Nephron progenitor cell (in vitro differentiated cells): ENCODE measurements at places on chromosomes 5 and 9.

- DNase-seq: no peak
These were observed 445.3 kb downstream of the DMRT2 start for GRCh38 chr9:1495282-1496030.

GRCh38 chr5:61748121-61748520, 416.1 kb downstream of the ZSWIM6 start:
- DNase-seq: no peak

DNA sequence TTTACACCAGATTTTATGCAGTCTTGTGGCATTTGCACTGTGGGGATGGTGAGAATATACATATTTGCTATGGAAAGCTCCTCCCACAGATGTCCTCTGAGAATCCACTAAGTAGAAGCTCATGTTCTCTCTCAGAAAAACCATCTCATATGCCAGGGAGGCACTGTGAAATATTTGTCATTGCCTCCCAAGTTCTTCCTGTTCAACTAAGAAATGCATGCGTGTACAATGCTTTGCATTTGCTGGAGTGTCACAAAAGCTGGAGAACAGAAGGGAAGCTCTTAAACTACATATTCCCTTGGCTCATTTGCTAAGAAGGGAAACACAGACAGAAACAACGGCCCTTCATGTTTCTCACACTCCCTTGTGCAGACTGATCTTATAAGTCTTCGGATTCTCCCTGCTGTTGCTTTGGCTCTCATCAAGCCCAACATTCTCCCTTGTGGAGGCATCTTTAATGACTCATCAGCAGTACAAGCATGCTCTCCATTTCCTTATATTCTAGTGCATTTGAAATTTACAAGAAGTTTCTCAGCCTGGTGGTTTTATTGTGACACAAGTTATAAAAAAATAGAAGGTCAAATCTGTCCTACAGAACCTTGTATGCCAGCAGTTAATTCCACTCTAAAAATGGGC, 220.6 kb downstream of the TRIM36 start:
- no peak for DNase-seq

DNA sequence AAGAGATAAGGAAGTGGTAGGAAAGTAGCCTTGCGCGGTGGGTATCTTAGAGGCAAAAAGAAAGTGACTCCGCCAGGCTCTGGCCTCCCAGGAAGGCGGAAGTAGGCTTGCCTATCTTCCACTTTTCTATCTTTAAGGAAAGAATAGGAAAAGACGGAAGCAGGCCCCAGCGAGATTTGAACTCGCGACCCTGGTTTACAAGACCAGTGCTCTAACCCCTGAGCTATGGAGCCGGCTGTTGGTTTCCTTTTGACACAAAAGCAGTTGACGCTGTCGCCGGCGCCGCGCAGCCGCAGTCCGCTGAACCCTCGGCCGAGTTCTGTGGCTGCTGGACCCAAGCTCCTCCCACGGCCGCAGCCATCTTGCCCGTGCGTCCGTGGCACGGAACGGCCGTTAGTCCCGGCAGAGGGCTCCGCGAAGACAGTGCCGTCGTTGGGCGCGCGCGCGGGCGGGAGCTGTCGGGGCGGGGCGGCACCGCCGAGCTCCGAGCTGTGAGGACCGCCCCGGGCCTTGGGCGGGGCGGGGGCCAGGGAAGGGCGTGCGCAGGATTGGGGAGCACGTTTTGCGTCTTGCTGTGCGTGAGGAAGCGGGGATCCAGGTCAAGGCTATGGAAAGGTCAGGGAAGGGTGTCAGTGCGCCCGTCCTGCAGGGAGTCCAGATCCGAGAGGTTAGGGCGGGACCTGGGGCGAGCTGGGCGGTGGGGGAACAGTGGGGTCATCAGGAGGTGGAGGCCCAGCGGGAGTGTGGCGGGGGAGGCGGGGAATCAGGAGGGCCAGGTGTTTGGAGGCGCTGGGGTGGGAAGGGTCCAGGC, 13.3 kb downstream of the TRIM7 start:
- DNase-seq: peak; percentile 97

GRCh38 chr5:35188031-35188457, 42.2 kb downstream of the PRLR start:
- DNase-seq: no peak

DNA sequence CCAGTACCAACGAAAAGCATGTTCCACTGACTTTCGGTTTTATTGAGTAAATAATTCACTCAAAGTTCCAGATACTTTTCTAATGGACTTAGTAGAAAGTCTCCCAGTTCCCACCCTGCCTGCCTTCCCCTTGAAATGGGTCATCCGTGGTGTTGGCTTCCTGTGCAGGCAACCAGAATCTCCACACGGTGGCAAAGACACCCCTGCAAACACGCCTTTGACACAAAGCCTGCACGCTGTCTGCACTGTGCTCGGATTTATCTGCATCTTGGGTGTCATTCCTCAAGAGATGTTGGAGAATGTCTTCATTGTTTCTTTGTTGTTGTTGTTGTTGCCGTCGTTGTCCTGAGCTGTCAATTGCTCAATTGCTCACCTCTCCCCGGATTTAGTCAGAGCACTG, 150.0 kb upstream of the IRX2 start:
- DNase-seq: no peak

DNA sequence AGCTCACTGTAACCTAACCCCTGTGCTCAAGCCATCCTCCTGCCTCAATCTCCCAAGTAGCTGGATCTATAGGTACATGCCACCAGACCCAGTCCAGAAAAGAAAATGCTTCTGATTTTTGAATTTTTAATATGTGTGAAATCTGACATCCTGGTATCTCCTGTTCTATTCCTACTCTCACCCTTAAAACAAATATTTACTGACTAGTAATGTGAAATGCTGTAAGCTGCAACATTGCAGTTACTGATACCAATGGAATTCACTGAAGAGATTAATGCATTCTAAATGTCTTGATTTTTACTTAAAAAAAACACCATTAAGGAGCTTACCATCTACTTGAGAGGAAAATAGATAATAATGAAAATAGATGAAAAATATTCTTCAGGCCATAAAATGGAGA, 162.7 kb upstream of the TSLP start:
- no peak for DNase-seq
